ENCODE measurements at places on chromosomes 6 and 20.
A peak's percentile ranks its signal among the peaks of the same experiment; 100 is the strongest.

DNA sequence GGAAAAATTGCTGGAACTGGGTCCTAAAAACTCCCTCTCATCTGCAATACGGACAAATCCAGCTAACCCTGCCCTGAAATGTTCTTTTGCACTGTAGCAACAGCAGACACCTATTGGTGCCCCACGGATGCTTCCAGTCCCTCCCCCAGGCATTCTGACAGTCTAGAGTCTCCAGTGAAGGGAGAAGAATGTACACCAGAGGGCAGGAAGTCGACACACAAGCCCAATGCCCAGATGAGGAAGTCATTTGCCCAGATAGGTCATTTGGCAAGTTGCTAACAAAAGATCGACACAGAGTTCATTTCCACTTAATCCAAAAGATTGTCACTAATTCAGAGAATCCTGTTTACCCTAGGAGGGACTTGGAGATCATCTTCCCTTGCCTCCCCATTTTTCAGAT is 293.0 kb upstream of the PRDM1 start:
- peak; percentile 88 for DNase-seq

GRCh38 chr20:4820806-4821518 is 99.3 kb downstream of the PRND start:
- DNase-seq = no peak

- no peak for DNase-seq
Observed at GRCh38 chr6:33817489-33817888, 13.7 kb upstream of the MLN start.

DNA sequence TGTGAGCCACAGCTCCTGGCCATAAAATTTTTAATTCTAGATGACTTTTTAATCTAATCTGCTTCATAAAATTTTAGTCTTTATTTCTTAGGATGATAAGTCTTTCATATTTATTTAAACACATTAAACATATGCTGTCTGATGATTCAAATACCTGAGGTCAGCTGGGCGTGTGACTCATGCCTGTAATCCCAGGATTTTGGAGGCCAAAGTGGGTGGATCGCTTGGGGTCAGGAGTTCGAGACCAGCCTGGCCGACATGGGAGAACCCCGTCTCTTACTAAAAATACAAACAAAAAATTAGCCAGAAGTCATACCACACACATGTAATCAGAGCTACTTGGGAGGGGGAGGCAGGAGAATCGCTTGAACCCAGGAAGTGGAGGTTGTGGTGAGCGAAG is 53.1 kb downstream of the RBM24 start:
- no peak for DNase-seq

DNA sequence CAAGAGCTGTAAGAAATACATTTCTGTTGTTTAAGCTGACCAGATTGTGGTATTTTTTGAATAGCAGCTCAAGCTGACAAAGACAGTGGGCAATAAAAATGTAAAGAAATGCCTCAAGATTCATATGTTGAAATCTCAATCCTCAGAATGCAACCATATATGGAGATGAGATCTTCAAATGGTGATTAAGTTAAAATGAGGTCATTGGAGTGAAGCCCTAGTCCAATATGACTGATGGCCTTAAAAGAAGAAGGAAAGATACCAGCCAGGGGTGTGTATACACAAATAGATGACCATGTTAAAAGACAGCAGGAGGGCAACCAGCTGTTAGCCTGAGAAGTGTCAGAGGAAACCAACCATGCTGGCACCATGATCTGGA is 7.1 kb upstream of the DDO start:
- peak; percentile 60 for DNase-seq

Data from suppressor macrophage treated with lipopolysaccharide for 4 hours (primary cell).